ENCODE measurements at places on chromosomes 16 and 17. TPM values are rescaled to one million over a fixed set of nuclear protein-coding genes. Genes with fewer than 3 reads are reported as not detected.

Gene WFDC1
- 5.5 TPM for total RNA-seq

GRCh38 chr16:8511464-8511863 is 78.8 kb downstream of the TMEM114 start:
- H3K27me3 ChIP-seq, result no peaks in the 10 kb centered on the region
- no peak overlapping the region for H3K27ac ChIP-seq
- no peaks in the 10 kb centered on the region for H3K36me3 ChIP-seq
- no peaks in the 10 kb centered on the region for H3K4me1 ChIP-seq
- DNase-seq, result no peak
- H3K4me3 ChIP-seq, result no peak overlapping the region

Gene CHD9NB
- total RNA-seq, result 2.4 TPM

DNA sequence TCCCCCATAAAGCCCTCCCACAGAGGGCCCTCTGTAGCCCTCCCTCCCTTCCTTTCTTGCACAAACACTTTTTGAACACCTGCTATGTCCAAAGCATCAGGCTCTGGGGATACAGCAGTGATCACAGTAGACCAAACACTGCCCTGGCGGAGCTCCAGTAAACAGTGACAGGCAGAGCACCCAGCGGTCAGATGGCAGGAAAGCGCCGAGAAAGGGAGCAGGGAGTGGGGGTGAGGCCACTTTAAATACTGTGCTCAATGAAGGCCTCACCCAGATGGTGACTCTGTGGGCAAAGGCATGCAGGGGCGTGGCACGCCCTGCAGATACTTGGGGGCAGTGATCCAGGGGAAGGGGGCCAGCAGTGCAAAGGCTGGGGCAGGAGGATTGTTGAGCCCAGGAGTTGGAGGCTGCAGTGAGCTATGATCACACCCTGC is 7.6 kb downstream of the PRR29 start:
- H3K36me3 ChIP-seq, result no peaks in the 10 kb centered on the region
- no peak overlapping the region for H3K4me3 ChIP-seq
- H3K4me1 ChIP-seq, result peaks cover 4% of the 10 kb centered on the region
- H3K27me3 ChIP-seq, result no peaks in the 10 kb centered on the region

- H3K4me3 ChIP-seq, result no peak overlapping the region
- H3K4me1 ChIP-seq, result no peaks in the 10 kb centered on the region
- no peak overlapping the region for H3K27ac ChIP-seq
- H3K27me3 ChIP-seq, result no peaks in the 10 kb centered on the region
- peaks cover 8% of the 10 kb centered on the region for H3K36me3 ChIP-seq
Measured at GRCh38 chr17:15971098-15971678, 26.3 kb downstream of the ADORA2B start.

DNA sequence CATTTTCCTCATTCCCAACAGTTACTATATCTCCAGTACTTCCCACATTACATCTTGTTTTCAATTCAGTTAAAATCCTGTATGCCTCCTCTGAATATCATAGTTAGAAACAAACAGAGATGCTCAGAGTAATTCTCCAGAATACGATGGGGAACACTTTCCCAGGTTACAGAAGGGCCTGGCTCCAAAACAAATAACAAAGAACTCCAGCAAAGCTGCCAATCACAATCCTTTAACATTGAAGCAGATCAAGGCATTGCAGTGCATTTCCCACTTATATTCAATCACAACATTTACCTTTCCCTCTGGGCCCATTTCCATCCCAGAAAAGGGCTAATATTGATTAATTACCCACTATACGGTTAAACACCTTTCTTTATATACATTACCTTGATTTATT is 29.4 kb upstream of the PMFBP1 start:
- H3K27me3 ChIP-seq, result no peaks in the 10 kb centered on the region
- no peak overlapping the region for H3K4me3 ChIP-seq
- no peaks in the 10 kb centered on the region for H3K36me3 ChIP-seq
- no peak overlapping the region for H3K27ac ChIP-seq
- no peaks in the 10 kb centered on the region for H3K4me1 ChIP-seq
- DNase-seq, result no peak

- no peaks in the 10 kb centered on the region for H3K4me1 ChIP-seq
- H3K27me3 ChIP-seq, result no peaks in the 10 kb centered on the region
- H3K36me3 ChIP-seq, result no peaks in the 10 kb centered on the region
- H3K27ac ChIP-seq, result no peak overlapping the region
- no peak for DNase-seq
Measured at GRCh38 chr16:51648526-51648925, 497.5 kb upstream of the SALL1 start.

Gene CBX1
- 8.3 TPM for total RNA-seq

Gene CNGB1
- not detected for total RNA-seq

Gene UTP4
- 11.6 TPM for total RNA-seq

Gene HOXB3
- total RNA-seq, result 37.0 TPM

- H3K4me3 ChIP-seq, result no peak overlapping the region
- no peak overlapping the region for H3K27ac ChIP-seq
- no peak for DNase-seq
- H3K4me1 ChIP-seq, result no peaks in the 10 kb centered on the region
- no peaks in the 10 kb centered on the region for H3K27me3 ChIP-seq
Measured at GRCh38 chr16:54430491-54431030, 144.0 kb upstream of the IRX3 start.

GRCh38 chr16:75996491-75996890 is 270.2 kb upstream of the CPHXL start:
- no peak overlapping the region for H3K27ac ChIP-seq
- DNase-seq, result no peak

- no peaks in the 10 kb centered on the region for H3K36me3 ChIP-seq
- no peak overlapping the region for H3K4me3 ChIP-seq
- peak overlapping the region; percentile 81 for H3K27ac ChIP-seq
- H3K27me3 ChIP-seq, result no peaks in the 10 kb centered on the region
- peak; percentile 43 for DNase-seq
- H3K4me1 ChIP-seq, result peaks cover 3% of the 10 kb centered on the region
Measured at GRCh38 chr17:76146053-76146851, 5.2 kb upstream of the FOXJ1 start.

Gene NOXO1
- total RNA-seq, result 8.6 TPM

DNA sequence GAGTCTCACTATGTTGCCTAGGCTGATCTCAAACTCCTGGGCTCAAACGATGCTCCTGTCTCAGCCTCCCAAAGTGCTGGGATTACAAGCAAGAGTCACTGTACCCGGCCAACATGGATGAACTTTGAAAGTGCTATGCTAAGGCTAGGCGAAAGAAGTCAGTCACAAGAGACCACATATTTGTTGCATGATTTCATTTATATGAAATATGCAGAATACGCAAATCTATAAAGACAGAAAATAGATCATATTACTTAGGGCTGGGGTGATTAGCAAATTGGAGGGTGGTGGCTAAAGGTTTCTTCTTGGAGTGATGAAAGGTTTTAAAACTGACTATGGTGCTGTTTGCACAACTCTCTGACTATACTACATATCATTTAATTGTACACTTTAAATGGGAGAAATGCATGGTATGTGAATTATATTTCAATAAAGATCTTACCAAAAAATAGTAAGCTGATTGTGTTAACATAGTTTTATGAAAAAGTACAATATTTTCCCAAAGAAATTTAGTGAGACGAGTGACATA is 1.2 kb upstream of the FLYWCH1 start:
- no peak for DNase-seq
- H3K27me3 ChIP-seq, result no peaks in the 10 kb centered on the region
- H3K27ac ChIP-seq, result no peak overlapping the region
- H3K4me3 ChIP-seq, result no peak overlapping the region
